ENCODE measurements at places on chromosomes 13 and 19. TPM values are rescaled to one million over a fixed set of nuclear protein-coding genes. Genes with fewer than 3 reads are reported as not detected.

GRCh38 chr13:48178126-48178525 is 54.9 kb upstream of the ITM2B start:
- DNase-seq: no peak

DNA sequence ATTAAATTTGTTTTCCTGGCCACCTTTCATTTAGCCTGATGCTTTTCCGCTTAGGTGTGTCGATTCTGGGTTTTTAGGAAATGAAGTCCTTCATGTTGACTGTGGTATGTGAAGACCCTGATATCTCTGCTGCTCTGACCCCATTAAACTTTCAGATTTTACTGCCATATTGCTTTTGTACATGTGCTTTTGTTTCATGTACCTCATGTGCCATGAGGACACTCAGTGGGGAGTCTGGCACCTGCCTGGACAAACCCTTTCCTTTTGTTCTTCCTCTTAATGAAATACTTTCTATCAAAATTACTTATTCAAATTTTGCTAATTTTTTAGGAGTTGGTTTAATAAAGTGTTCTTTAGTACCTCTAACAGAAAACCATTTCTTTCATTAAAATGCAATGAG is 774.8 kb downstream of the GPC5 start:
- no peak for DNase-seq

- no peak for DNase-seq
Observed at GRCh38 chr13:29885989-29886388, 35.6 kb upstream of the UBL3 start.

DNA sequence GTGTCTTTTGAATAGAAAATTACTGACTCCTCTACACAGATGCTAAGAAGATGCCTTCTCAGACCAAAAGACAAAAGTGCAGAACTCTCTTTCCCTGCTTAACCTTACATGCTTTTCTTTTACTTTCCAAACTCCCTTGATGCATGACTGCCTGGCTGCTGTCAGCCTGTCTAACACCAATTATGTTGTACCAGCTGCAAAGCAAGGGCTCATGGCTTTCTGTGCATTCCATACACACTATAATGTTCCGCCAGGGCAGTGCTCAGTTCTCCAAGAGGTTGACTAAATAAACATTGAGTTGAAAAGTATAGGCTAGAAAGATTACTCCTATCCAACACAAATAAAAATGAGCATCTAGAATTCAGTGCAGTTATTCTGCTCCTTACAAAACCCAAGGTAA is 330.4 kb upstream of the NBEA start:
- no peak for DNase-seq

GRCh38 chr19:15672580-15673175 is at the start of gene CYP4F12:
TSS of gene CYP4F12 (plus strand) at chr19:15673087. CDS start at chr19:15673530, 443 bp downstream.
- no peak for DNase-seq

- DNase-seq: peak; percentile 45
Observed at GRCh38 chr19:47280183-47280797, 5.6 kb downstream of the INAFM1 start.

GRCh38 chr13:94622344-94622743 is 20.7 kb downstream of the GPR180 start:
- DNase-seq: no peak

GRCh38 chr13:40343550-40344269 is 322.7 kb downstream of the FOXO1 start:
- no peak for DNase-seq

DNA sequence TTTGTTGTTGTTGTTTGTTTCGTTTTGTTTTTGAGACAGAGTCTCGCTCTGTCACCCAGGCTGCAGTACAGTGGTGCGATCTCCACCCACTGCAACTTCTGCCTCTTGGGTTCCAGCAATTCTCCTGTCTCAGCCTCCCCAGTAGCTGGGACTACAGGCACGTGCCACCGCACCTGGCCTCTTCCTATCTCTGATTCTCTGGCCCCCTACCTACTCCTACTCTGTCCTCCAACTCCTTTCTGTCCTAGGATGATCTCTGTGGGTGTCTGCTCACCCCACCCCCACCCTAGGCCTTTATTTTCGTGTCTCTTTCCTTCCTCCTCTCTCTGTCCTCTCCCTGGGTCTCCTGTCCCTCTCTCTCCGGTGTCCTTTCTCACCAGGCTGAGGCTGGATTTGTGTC is 1.2 kb downstream of the PIH1D1 start:
- no peak for DNase-seq

DNA sequence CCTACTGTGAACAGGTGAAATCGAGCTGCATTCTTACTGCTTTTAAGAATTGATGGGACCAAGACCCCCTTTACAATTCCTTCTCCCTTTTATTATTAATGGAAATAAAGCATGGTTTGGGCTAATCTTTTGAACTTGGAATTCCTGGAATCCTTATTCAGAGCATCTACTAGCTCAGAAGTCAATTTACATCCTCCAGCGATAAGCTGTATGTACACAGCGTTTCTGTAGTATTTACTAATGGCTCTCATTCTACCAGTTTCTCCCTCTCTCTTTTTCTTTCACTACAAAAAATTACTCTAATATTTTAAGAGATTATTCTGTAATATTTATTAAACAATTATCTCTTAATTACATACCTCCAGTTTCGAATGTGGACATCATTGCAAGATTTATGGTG is 31.5 kb downstream of the FREM2 start:
- DNase-seq: no peak

DNA sequence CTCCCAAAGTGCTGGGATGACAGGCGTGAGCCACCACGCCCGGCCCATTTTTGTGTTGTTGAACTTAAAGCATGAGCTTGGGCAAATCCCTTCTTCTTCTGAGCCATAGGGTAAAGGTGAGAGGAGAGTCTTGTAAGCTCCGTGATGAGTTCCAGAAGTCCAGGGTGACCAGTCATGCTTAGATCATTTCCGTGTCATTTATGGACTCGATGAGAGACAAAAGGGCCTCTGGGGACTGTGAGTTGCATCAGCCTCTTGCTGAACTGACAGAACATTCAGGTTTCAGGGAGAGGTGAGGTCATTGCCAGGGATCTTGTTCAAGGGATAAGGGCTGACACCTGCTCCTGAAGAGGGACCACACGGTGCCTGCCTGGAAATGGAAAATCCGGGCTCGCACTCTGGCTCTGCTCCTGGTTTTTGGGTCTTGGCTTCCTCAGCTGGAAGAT is 53.6 kb downstream of the GADD45B start:
- DNase-seq: no peak

- no peak for DNase-seq
Observed at GRCh38 chr13:35530581-35530980, 54.1 kb upstream of the MAB21L1 start.

- DNase-seq: no peak
Observed at GRCh38 chr19:50708179-50708879, 11.3 kb downstream of the SHANK1 start.

- no peak for DNase-seq
Observed at GRCh38 chr13:101433895-101434294, 17.6 kb upstream of the NALCN start.

DNA sequence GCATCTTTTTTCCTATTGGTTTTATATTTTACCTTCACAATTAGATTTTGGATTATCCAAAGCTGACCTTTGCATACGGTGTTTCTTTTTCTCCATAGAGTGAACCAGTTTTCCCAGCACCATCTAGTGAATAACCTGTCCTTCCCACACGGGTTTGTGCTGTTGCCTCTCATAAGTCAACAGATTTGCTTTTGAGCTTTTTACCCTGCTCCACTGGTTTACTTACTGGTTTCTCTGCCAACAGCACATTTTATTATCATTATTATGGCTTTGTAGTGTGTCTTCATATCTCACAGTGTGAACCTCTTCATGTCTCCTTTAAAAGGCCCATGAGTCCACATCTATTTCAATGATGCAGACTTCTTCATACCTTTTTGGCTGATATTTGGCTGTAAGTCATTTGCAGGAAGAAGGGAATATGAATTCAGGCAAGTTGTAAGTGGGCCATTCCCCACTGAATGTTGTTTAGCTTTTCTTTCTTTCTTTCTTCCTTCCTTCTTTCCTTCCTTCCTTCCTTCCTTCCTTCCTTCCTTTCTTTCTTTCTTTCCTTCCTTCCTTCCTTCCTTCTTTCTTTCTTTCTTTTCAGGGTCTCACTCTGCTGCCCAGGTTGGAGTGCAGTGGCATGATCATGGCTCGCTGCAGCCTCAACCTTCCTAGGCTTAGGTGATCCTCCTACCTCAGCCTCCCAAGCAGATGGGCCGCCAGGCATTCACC is 86.8 kb downstream of the TM9SF2 start:
- no peak for DNase-seq

DNA sequence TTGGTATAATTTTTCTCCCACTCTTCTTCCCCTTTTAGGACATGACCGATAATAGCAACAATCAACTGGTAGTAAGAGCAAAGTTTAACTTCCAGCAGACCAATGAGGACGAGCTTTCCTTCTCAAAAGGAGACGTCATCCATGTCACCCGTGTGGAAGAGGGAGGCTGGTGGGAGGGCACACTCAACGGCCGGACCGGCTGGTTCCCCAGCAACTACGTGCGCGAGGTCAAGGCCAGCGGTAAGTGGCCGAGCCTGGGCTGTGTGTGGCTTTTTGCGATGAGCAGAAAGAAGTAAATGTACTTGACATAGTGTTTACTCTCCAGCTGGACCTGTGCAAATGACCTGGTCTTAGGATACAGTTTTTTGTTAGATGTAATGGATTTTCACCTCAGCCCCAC is 102.5 kb downstream of the ARHGEF7 start:
- no peak for DNase-seq

GRCh38 chr13:42239644-42240043 is 32.3 kb upstream of the AKAP11 start:
- no peak for DNase-seq

DNA sequence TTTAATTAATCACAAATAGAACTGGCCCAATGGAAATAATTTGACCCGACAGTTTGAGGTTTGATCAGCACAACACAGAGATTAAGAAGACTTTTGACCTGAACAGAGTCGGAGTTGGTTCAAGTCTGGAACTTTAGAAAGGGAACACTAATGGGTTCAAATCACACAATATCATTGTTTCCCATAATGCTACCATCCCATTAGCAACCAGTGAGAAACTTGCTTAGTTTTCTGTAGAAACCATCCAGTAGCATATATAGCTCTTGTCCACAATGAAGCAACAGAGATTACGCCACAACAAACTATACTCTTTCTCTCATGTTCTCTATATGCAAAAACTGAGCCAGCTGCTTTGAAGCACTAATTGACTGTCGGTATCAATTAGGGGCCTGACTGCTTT is 376.9 kb upstream of the SPRY2 start:
- no peak for DNase-seq

- DNase-seq: no peak
Observed at GRCh38 chr19:39941151-39941550, 6.7 kb upstream of the FCGBP start.

DNA sequence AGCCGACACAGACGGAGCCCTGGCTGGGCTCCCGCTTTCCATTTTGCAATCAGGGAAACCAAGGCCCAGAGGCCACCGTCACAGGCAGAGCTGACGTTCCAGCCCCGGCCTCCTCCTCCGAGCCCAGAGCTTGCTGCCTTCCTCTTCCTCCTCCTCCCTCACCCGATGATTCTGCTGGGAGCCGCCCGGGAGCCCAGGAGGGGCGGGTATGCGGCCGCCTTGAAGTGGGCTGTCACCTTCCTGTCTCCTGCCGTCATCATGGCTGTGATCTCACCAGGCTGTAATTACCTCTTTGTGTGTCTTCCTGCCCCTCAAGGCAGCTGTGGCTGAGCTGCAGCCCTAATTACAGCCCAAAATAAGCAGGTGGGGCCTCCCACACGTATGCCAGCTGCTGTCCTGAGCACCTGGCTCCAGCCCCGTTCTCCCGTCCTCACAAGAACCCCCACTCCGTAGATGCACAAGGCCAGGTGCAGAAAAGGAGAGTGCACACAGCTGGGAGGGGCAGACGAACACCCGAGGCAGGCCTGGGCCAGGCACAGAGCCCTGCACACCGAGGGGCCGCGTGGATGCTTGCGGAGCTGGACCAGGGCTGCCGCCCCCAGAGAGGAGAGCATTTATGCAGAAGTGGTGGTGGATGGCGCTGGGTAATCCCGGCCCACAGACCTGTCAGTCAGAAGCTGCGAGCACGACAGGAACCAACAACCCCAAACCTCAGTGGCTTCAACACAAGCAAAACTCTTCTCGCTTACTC is 4.0 kb downstream of the TPGS1 start:
- DNase-seq: peak; percentile 77

- DNase-seq: no peak
Observed at GRCh38 chr19:11138601-11139300, 16.8 kb downstream of the SPC24 start.

DNA sequence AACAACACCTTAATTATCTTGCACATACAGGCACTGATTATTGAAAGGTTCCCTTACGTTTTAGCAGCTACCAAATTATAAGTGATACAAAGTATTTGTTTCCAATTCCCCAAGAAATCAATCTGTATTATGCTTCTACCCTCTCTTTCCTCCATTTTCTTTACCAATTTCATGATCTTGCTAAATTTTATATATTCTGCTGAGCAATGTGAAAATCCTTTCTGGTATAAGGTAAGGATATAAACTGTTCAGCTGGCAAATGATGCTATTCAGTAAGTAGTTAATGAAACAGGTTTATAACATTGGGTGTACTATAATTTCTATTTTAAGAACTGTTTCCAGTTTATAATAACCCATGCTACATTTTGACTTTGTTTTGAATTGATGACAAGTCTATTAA is 985 bp upstream of the EEF1AKMT1 start:
- DNase-seq: no peak

DNA sequence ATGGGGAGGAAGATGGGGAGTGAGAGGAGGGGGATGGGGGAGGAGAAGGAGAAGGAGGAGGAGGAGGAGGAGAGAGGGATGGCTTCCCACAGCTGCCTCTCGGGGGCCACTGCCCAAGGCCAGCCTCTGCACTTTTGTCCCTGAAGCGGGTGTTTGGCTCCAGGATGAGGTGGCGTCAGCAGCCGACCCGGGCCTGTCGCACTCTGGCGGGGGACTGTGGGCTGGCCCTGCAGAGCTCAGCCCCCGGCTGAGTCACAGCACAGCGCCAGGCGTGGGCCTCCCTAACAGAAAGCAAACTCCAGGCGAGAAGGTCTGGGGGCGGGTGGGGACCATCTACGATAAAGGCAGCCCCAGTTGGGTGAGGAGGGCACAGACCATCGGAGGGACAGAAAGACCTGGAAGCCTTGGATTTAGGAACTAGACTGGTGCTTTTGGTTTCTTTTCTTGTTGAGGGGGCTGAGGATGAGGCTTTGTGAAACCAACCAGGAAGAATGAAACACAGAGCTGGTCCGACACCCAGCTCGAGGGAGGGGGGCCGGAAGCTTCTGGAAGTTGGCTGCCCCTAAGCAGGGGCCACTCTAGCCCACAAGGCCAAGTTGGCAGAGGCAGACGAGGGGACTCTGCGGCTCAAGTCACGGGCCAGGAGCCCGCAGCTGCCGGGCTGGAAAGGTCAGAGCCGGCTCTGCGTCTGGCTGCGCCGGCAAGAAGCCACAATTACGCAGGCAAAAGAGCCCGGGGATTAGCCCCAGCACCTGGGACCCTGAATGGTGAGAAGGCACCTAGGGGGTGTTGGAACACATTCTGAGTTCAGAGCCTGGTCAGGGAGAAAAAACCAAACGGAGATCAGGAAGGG is 18.2 kb downstream of the LSM4 start:
- DNase-seq: peak; percentile 84

The GADD45B gene
- 72.8 TPM for total RNA-seq

The PROZ gene
- total RNA-seq: not detected

The PLIN5 gene
- 0.10 TPM for total RNA-seq

The NDFIP2 gene
- 281 TPM for total RNA-seq

The NUFIP1 gene
- 16.0 TPM for total RNA-seq

The HIPK4 gene
- not detected for total RNA-seq

The ANKRD24 gene
- total RNA-seq: 0.71 TPM

The PTBP1 gene
- 1,071 TPM for total RNA-seq

The FGF21 gene
- total RNA-seq: not detected
